Breast epithelium (tissue), 4 donors: ENCODE measurements at places on chromosomes 11 and 22. TPM values are rescaled to one million over a fixed set of nuclear protein-coding genes. Genes with fewer than 3 reads are reported as not detected.

DNA sequence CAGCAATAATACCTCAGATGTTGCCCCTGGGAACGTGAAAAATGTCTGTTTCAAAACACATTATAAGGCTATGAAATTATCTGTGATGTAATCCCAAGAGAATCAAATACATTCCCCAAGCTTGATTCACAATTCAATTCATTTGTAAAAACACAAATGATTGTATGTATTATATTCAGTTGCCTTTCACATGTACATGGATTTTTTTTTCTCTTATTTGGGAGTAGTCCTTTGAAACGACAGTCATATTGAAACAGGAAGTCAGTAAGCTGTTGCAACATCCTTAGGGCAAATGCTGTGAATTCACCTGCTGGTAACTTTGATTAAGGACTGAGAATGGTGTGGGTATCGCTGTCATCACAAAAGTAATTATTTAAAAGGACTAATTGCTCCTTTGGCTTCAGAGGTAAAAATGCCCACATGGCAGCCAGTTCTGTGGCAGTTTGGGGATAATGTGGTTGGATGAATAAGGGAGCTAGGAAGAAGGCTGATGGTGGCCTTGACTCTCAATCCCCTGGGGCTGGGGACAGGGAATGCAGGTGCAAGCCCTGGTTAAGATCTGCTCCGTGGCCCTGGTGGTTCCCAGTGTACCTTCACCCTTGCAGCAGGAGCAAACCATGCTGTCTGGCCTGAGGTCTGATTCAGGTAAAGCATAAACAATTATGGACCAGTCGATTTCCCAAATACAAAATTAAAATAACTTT lies 13.2 kb downstream of the EHF start:
- no peak for DNase-seq

The ART1 gene
- total RNA-seq: not detected

DNA sequence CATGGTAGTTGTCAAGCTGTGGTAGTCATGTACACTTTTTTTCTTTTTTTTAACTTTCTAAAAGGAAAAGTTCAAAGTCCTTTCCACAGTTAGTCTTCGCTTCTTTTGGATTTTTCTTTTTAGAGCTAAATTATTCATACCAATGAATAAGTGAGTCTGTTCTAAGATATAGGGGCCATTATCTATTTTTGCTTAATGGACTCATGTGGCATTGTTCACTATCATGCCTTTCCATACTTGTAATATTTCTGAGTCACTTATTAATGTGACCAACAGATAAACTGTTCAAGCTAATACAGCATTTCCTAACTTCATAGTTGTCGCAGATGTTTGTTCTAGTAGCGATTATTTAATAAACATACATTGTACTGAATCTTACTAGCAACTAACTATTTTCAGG lies 8.0 kb upstream of the B3GNT6 start:
- no peak for DNase-seq

The GLYAT gene
- total RNA-seq: not detected
